ENCODE measurements at places on chromosomes 2 and 18.

GRCh38 chr2:67671464-67672450 is 274.6 kb downstream of the ETAA1 start:
- DNase-seq = no peak

- DNase-seq = no peak
Observed at GRCh38 chr2:75277111-75277510, 77.8 kb upstream of the TACR1 start.

GRCh38 chr2:94861308-94862152 is 9.7 kb upstream of the TEKT4 start:
- no peak for DNase-seq

DNA sequence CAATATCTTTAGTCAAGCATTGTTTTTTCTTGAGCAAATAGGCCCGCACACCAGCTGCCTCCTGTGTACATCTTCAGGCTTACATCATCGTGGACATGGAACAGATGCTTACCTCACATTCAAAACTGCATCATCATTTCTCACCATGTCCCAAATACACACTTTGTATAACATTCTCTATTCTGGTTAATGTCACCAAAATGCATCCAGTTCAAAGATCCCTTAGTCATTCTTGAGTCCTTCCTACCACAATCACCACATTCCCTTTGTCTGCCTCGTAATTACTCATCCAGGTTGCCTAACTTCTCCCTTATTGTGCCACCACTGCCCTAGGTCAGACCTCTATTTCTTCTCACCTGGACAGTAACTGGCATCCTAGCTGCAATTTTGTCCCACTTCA is 373.7 kb upstream of the GALNT5 start:
- DNase-seq = no peak

GRCh38 chr2:156896294-156896693 is 361.2 kb upstream of the GALNT5 start:
- no peak for DNase-seq
